Pulmonary artery endothelial cell (primary cell): ENCODE measurements at places on chromosomes 6 and 20. TPM values are rescaled to one million over a fixed set of nuclear protein-coding genes. Genes with fewer than 3 reads are reported as not detected.

DNA sequence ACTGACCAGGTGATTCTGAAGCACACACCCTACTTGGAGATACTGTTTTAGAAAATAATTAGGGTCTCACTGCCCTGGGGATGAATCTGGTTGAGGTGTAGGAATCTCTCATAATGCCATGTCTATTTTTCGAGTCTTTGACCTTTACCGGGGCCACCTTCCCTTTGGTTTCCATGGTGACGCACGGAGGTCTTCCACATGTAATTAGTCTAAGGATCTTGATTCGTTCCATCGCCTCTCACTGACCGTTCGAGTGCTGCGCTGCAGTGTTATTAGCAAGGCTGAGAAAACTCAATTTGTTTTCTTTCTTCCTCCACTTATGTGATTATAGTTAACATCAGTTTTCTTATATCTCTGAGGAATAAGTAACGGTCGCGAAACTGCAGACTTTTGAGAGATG is 144.3 kb upstream of the SPACA1 start:
- no peak for DNase-seq

DNA sequence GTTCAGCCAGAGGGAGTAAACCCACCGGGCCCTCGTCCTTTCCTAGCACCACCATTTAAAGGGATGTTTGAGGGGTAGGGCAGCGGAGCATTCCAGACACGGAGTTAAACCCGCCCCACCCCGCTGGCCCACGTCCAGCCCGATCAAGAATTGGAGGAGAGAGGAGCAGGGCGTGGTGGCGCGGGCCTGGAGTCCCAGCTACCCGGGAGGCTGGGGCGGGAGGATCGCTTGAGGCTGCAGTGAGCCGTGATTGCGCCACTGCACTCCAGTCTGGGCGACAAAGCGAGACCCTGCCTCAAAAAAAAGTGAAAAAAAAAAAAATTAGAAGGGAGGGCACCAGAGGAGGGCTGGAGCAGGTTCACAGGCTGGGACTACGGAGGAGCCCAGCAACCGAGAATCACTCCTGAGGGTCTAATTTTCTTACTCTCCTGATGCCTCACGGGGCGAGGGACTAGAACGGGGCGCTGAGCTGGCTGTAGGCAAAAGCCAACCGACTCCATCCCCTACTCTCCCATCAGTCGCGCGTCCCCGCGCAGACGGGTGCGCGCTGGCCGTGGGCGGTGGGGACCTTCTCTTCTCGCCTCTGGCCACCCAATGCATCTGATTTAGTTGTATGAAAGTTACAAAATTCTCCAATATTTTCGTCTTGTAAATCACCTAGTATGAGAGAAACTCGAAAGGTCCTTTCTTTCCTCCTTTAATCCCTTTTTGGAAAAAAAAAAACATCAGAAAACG is 6.1 kb upstream of the HSPA1B start:
- no peak for DNase-seq

GRCh38 chr6:157253699-157254098 is 69.6 kb downstream of the TMEM242 start:
- DNase-seq: no peak

GRCh38 chr20:24405810-24406209 is 63.6 kb upstream of the SYNDIG1 start:
- DNase-seq: no peak

- DNase-seq: no peak
Measured at GRCh38 chr6:116512734-116513133, 1.3 kb downstream of the CALHM5 start.

DNA sequence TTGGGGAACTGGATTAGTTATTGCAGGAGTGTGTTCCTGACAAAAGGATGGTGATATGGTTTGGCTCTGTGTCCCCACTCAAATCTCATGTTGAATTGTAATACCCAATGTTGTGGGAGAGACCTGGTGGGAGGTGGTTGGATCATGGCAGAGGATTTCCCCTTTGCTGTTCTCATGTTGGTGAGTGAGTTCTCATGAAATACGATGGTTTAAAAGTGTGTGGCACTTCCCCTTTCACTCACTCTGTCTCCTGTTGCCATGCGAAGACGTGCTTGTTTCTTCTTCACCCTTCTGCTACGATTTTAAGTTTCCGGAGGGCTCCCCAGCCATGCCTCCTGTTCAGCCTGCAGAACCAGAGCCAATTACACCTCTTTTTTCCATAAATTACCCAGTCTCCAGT is 16.2 kb upstream of the TREM1 start:
- no peak for DNase-seq

GRCh38 chr6:44697327-44697726 is 309.8 kb downstream of the CDC5L start:
- DNase-seq: no peak

DNA sequence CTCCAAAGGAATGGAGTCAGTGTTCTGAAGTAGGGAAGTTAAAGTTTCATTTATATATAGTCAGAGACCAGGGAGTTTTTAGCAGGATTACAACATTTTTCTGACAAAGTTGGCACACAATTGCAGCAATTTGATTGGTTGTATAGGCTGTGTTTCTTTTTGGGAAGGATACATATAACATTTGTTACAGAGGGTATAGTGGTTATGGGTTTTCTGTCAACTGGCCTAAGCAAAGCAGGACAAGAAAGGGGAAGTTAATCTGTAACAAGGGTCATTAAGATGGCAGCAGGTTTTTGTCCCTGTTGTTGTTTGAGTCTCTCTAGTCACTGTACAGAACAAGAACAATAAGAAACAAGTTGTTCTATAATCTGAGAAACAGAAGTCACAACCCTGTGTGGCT is 41.4 kb downstream of the TPD52L1 start:
- DNase-seq: no peak

GRCh38 chr20:9518576-9519175 is 4.3 kb downstream of the LAMP5 start:
- no peak for DNase-seq

The BCAS1 gene
- not detected in 2 replicates for total RNA-seq

The POU5F1 gene
- 0.56 and 1.6 TPM in 2 replicates for total RNA-seq

The SH3BGRL2 gene
- total RNA-seq: 24.4 and 26.3 TPM in 2 replicates

The OPRM1 gene
- total RNA-seq: not detected in 2 replicates

The SYNDIG1 gene
- not detected in 2 replicates for total RNA-seq

The CST9L gene
- not detected in 2 replicates for total RNA-seq
